ENCODE measurements at places on chromosomes 4 and X.

GRCh38 chr4:41072021-41072777 lies 142.1 kb downstream of the APBB2 start:
- no peak for DNase-seq

GRCh38 chr4:3399277-3400194 lies 42.2 kb upstream of the HGFAC start:
- DNase-seq = no peak

GRCh38 chr4:62871078-62871477 lies 1538.2 kb downstream of the TECRL start:
- no peak for DNase-seq

GRCh38 chr4:1309261-1310010 lies 19.7 kb downstream of the MAEA start:
- no peak for DNase-seq

GRCh38 chr4:107669068-107669467 lies 51.0 kb downstream of the PAPSS1 start:
- no peak for DNase-seq

GRCh38 chr4:8108261-8108660 lies 50.4 kb downstream of the ABLIM2 start:
- no peak for DNase-seq

DNA sequence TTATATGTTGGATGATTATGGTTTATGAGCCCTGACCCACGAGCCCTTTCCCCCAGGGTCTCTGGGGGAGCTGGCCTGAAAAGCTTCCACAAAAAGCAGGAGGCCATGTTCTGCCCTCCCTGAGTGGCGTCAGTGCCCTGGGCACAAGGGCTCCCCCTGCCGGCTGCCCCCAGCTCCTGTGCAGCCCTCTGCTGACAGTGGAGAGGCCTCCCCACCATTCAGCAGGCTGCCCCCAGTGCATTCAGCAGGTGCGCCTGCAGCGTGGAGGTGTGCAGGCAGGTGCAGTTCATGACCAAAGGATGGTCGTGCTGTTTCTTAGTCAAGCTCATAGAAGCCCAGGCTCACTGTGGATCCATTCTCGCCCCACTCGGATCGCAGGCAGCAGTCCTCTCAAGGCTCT lies 12.5 kb upstream of the S100P start:
- no peak for DNase-seq

GRCh38 chrX:30309139-30309571 lies at the start of gene NR0B1:
Gene NR0B1, minus strand, starts transcription at chrX:30309390. Its CDS starts 27 bp downstream, at chrX:30309363.
- no peak for DNase-seq

- no peak for DNase-seq
These were observed 320.0 kb downstream of the IDS start for GRCh38 chrX:149185087-149185486.

GRCh38 chr4:38939165-38939564 lies 71.6 kb downstream of the FAM114A1 start:
- no peak for DNase-seq

DNA sequence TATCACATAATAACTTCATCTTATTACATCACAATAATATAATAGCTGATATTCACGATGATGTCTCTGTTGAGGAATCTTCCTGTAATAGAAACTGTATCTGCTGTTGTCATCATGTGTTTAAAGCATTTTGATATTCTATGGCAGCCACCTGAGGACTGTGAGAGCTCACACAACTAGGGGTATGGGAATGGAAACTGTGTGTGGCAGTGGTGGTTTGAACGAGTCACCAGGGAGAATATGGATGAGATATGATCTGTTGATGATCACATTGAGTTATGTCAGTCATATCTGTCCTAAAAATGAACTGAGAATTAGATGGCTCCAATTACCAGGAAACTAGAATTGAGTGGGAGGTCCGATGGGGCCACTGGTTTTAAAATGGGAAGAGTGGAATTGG lies 169.6 kb downstream of the MID1IP1 start:
- no peak for DNase-seq

DNA sequence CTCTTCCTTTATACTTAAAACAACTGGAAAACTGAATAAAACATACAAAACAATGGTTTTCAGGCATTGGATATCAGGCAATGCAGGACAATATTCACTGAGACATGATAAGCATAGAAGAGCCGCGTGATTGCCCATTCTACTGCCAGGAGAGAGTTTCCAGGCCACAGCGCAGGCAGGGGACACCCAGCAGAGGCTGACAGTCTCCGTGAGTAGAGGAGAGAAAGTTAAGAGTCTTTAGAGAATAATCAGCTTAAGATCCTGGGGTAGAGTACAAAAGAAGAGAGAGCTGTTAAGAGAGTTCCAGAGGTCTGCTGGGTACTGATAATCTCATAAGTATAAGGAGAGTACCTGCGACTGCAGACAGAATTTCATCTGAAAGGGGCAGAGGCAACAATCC lies 18.4 kb upstream of the FRAS1 start:
- no peak for DNase-seq

GRCh38 chr4:124684301-124684700 lies 28.2 kb downstream of the ANKRD50 start:
- no peak for DNase-seq

GRCh38 chrX:118189628-118190027 lies 73.0 kb upstream of the KLHL13 start:
- DNase-seq = no peak

DNA sequence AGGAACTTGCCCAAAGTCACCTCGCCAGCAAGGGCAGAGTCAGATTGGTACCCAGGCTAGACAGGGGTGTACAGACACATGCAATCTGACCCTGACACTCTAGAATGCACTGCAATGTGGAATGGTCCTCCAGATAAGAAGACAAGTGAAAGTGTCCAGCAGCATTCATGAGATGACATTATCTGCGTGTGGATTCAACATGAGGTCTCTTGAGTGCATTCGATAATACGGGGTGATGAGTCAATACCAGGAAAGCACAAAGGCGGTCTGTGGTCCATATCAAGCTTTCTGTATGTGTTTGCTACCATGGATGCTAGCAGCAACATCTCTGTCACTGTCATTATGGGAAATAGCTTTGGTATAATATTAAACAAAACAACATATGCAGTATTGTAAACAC lies 6.8 kb upstream of the XAGE3 start:
- DNase-seq = no peak

DNA sequence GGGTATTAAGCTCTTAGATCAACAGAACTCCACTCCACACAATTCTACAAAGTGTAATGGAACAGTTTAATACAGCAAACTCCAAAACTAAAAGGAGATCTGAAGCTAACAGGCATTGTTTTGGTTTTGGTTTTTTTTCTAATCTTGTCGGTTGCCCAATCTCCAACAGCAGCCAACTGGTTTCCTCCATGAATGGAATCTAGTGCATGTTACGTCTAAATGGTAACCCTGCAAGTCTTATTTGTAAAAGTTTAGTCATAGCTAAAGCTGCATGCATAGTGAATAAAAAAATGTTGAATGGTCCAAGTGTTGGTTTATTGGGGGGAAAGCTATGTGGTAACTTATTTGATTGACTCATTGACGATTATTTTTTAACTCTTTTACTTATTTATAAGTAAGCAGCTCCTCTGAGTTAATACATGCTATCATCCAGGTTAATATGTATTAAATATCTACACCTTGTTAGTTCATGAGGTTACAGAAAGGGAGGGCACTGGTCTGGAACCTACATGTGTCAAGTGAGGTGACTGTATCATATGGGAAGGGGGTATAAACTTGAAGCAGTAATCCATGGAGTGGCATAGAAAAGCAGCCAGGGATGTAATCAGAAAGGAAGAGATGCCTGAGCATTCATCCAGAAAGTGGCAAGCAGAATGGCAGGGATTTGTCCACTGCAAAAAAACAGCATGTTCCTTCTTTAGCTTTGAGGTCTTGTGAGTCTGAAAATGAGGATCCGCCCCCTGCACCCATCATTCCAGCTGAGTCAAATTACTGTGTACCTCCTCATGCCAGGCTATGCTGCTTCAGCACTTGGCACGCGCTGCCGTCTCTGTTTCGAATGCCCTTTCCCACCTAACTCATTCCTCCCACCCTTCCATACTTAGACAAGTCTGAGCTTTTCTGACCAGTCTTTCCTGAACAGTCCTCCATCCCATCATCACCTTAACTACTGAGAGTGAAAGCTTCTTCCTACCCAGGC lies 81.7 kb downstream of the PDGFC start:
- no peak for DNase-seq

- DNase-seq = no peak
These were observed 12.4 kb upstream of the ARHGAP36 start for GRCh38 chrX:131045726-131046125.

- no peak for DNase-seq
These were observed 10.2 kb downstream of the HNRNPH2 start for GRCh38 chrX:101417981-101418841.

GRCh38 chr4:113145519-113146291 lies 96.3 kb downstream of the ANK2 start:
- DNase-seq = no peak
